ENCODE measurements at places on chromosomes 4 and X.

- H3K36me3 ChIP-seq: peaks cover 5% of the 10 kb centered on the region
- H3K4me1 ChIP-seq: no peaks in the 10 kb centered on the region
- no peak for DNase-seq
- no peak overlapping the region for H3K4me3 ChIP-seq
These were observed 32.0 kb downstream of the ATXN3L start for GRCh38 chrX:13287816-13288215.

DNA sequence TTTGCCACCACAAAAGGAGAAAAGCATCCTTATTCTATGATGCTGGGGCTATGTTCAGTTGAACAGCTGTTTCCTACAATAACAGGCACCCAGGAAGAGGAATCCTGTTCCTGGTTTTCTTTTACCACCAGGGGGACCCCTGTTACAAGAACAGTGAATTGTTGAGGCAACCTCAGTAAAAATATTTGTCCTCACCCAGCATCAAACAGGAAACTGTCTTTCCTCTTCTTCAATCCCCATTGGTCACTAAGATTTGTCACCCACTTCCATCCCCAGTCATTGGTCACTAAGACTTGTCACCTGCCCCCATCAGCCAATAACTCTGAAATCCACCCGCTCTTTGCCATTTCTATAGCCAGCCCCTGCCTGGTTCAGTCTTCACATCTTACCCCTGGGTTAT lies 143.5 kb upstream of the GALNT7 start:
- H3K4me3 ChIP-seq: no peak overlapping the region
- H3K4me1 ChIP-seq: peaks cover 5% of the 10 kb centered on the region
- no peak for DNase-seq

GRCh38 chr4:89136525-89136924 lies 25.2 kb downstream of the TIGD2 start:
- DNase-seq: no peak
- no peak overlapping the region for H3K27ac ChIP-seq
- H3K27me3 ChIP-seq: peaks cover 4% of the 10 kb centered on the region
- no peak overlapping the region for H3K4me3 ChIP-seq
- no peaks in the 10 kb centered on the region for H3K36me3 ChIP-seq
- peaks cover 3% of the 10 kb centered on the region for H3K4me1 ChIP-seq

DNA sequence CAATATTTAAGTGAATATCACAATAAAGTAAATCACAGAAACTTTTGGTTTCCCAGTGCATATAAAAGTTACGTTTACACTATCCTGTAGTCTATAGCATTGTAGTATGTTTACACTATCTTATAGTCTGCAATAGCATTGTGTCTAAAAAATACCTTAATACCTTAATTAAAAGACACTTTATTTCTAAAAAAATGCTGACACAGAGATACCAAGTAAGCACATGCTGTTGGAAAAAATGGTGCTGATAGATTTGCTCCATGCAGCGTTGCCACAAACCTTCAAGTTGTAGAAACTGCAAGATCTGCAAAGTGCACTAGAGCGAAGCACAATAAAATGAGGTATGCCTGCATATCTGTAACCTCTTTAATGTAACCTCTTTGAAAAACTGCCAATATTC lies 847.3 kb downstream of the GLUD2 start:
- H3K4me1 ChIP-seq: no peaks in the 10 kb centered on the region
- no peaks in the 10 kb centered on the region for H3K36me3 ChIP-seq
- H3K27me3 ChIP-seq: no peaks in the 10 kb centered on the region
- no peak overlapping the region for H3K27ac ChIP-seq
- no peak overlapping the region for H3K4me3 ChIP-seq

DNA sequence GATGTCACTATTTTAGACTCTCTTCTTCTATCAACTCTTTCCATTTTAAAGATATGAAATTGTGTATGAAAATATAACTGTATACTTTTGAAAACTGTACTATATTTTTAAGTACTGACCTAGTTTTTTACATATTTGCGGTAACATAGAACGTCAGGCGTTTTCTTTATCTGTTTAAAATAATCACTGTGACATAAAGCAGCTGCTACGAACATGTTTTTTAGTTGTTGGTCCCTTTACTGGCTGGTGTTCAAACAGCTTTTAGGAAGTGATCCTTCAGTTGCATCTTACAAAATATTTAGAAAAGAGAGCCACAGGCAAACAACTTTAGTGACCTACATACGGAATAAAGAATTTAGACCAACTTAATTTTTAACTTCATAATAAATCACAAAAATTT lies 73.1 kb downstream of the METTL14 start:
- H3K27ac ChIP-seq: no peak overlapping the region
- H3K4me1 ChIP-seq: peaks cover 9% of the 10 kb centered on the region
- no peaks in the 10 kb centered on the region for H3K27me3 ChIP-seq
- H3K4me3 ChIP-seq: no peak overlapping the region
- no peak for DNase-seq
- H3K36me3 ChIP-seq: peaks cover 41% of the 10 kb centered on the region

DNA sequence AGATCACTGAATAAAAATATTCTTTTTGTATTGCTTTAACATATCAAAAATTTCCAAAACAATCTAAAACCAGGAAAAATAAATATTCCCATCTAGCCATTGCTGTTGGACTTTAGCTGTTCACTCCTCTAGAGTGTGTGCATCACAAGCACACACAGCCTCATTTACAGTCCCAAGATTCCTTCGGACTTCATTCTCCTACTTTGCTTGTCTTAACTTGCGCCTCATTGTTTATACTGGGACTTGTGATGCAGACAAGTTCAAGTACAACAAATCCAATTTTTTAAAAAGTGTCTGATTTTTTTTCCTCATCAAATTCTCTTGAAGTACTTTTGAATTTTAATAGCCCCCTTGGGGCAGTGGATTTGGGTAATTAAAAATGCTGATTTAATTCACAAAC lies 55.6 kb downstream of the TLL1 start:
- no peaks in the 10 kb centered on the region for H3K36me3 ChIP-seq
- no peak overlapping the region for H3K4me3 ChIP-seq
- H3K4me1 ChIP-seq: no peaks in the 10 kb centered on the region
- DNase-seq: no peak
- no peaks in the 10 kb centered on the region for H3K27me3 ChIP-seq
- no peak overlapping the region for H3K27ac ChIP-seq

DNA sequence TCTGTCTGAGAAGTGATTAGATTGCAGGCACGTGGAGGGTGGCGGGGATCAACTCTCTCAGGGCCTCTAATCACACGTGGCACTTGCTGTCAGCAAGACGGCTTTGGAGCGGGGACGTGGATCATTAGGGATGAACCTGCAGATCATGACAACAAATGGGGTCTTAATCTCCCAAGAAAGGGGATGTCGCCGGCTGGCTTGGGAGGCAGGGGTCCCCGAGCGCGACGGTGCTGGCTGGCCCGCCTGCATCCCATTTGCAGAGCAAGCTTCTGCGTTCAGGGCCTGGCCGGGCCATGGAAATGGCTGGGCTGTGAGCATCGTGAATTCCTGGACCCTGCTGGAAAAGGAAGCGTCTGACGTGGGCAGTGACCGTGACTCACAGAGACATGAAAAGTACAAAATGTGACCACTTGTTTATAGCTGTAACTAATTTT lies 85.1 kb upstream of the SHOX start:
- no peaks in the 10 kb centered on the region for H3K36me3 ChIP-seq
- no peak for DNase-seq
- no peak overlapping the region for H3K4me3 ChIP-seq
- H3K27me3 ChIP-seq: no peaks in the 10 kb centered on the region

- no peaks in the 10 kb centered on the region for H3K27me3 ChIP-seq
- no peak for DNase-seq
- no peak overlapping the region for H3K27ac ChIP-seq
- H3K36me3 ChIP-seq: no peaks in the 10 kb centered on the region
These were observed 187.8 kb upstream of the NR3C2 start for GRCh38 chr4:148630051-148630450.

DNA sequence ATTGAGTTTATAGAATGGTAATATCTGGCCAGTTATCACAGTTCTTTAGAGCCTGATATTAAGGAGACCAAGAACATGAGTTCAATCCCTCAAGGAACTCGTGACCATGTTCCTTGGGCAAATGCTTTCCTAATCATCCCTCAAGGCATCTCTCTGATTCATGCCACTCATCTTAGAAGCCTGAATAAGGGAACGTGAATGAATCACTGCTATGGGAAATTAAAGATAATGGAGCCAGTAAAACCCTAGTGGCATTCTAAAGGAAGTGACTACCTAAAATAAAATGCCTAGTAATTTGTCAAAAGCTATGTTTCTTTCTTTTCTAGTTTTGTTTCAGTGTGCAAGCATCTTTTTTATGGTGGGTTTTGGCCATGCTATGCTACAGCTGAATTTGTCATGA lies 1161.3 kb downstream of the C4orf33 start:
- H3K27me3 ChIP-seq: no peaks in the 10 kb centered on the region
- no peaks in the 10 kb centered on the region for H3K4me1 ChIP-seq
- H3K4me3 ChIP-seq: no peak overlapping the region
- H3K36me3 ChIP-seq: no peaks in the 10 kb centered on the region
- no peak overlapping the region for H3K27ac ChIP-seq

GRCh38 chrX:110341189-110342035 lies 17.2 kb upstream of the RTL9 start:
- no peak overlapping the region for H3K4me3 ChIP-seq
- H3K27me3 ChIP-seq: no peaks in the 10 kb centered on the region
- H3K27ac ChIP-seq: no peak overlapping the region
- DNase-seq: no peak
- no peaks in the 10 kb centered on the region for H3K4me1 ChIP-seq

GRCh38 chr4:74262522-74262921 lies 45.7 kb upstream of the EPGN start:
- no peaks in the 10 kb centered on the region for H3K4me1 ChIP-seq
- no peaks in the 10 kb centered on the region for H3K27me3 ChIP-seq
- no peak overlapping the region for H3K27ac ChIP-seq
- no peak overlapping the region for H3K4me3 ChIP-seq

- peaks cover 42% of the 10 kb centered on the region for H3K4me1 ChIP-seq
- H3K36me3 ChIP-seq: no peaks in the 10 kb centered on the region
- H3K27ac ChIP-seq: peak overlapping the region; percentile 69
- peak overlapping the region; percentile 85 for H3K4me3 ChIP-seq
These were observed 951 bp downstream of the SH3BP2 start for GRCh38 chr4:2793586-2794485.

GRCh38 chr4:16052939-16053338 lies 30.9 kb downstream of the PROM1 start:
- H3K36me3 ChIP-seq: no peaks in the 10 kb centered on the region
- H3K27me3 ChIP-seq: peaks cover 32% of the 10 kb centered on the region
- no peak overlapping the region for H3K27ac ChIP-seq
- H3K4me1 ChIP-seq: no peaks in the 10 kb centered on the region

DNA sequence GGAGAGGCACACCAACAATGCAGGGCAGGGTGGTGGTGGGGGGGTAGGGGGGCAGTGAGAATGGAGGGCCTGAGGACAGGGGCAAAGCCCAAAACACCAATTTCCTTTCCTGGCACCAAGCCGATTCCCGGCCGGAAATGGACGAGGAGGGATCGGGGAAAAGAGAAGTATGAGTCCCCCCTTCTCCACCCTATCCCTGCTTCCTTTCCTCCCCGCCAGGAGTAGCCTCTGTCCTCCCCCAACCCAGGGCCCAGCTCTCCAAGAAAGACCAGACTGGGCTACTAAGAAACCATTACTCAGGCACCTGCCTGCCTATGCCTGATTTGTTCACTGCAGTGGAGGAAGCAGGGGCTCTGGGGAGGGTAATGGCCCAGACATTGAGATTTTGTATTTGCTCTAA lies 402 bp downstream of the CCDC120 start:
- no peaks in the 10 kb centered on the region for H3K27me3 ChIP-seq
- H3K4me3 ChIP-seq: no peak overlapping the region
- peaks cover 11% of the 10 kb centered on the region for H3K4me1 ChIP-seq
- DNase-seq: no peak
- no peaks in the 10 kb centered on the region for H3K36me3 ChIP-seq

DNA sequence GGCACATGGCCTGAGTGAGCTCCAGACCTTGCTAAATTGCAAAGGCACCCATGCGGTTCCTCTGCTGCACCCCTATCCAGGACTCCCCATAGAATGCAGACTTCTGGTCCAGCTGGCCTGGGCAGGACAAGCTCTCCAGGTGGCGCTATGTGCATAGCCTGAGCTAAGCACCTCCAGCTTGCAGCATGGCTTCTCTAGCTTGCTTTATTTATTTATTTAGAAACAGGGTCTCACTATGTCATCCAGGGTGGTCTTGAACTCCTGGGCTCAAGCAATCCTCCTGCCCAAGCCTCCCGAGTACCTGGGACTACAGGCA lies 5.5 kb upstream of the WFS1 start:
- peaks cover 34% of the 10 kb centered on the region for H3K27me3 ChIP-seq
- no peaks in the 10 kb centered on the region for H3K36me3 ChIP-seq
- DNase-seq: no peak

DNA sequence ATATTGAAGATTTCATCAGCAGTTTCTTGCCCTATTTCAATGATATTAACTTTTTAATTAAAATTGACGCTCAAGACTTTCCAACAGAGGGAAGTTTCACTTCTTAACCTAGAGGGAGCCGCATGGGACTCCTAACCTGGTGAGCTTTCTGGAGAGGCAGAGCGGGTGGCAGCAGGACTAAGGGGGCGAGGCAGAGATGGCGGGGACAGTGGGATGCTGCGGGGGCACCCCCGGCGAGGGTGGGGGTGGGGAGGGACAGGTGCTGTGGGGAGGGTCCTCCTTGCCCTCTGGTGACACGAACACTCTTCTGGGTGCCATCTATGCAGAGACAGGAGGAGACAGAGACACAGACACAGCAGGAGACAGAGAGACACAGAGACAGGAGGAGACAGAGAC lies 104.4 kb downstream of the ADRA2C start:
- no peak overlapping the region for H3K27ac ChIP-seq
- no peak overlapping the region for H3K4me3 ChIP-seq
- H3K27me3 ChIP-seq: peaks cover 26% of the 10 kb centered on the region
- no peak for DNase-seq
- H3K36me3 ChIP-seq: no peaks in the 10 kb centered on the region
- no peaks in the 10 kb centered on the region for H3K4me1 ChIP-seq

GRCh38 chr4:77082886-77083608 lies 7.3 kb upstream of the CCNI start:
- DNase-seq: no peak
- H3K27me3 ChIP-seq: no peaks in the 10 kb centered on the region
- H3K27ac ChIP-seq: no peak overlapping the region

GRCh38 chr4:23060776-23061175 lies 368.0 kb downstream of the GBA3 start:
- no peak for DNase-seq
- H3K27me3 ChIP-seq: no peaks in the 10 kb centered on the region
- no peaks in the 10 kb centered on the region for H3K4me1 ChIP-seq
- H3K36me3 ChIP-seq: no peaks in the 10 kb centered on the region
- no peak overlapping the region for H3K27ac ChIP-seq

GRCh38 chr4:189084671-189085070 lies 856.0 kb upstream of the FRG1 start:
- H3K27me3 ChIP-seq: no peaks in the 10 kb centered on the region
- DNase-seq: no peak
- no peaks in the 10 kb centered on the region for H3K36me3 ChIP-seq
- H3K4me1 ChIP-seq: no peaks in the 10 kb centered on the region
- H3K4me3 ChIP-seq: no peak overlapping the region
- no peak overlapping the region for H3K27ac ChIP-seq

GRCh38 chr4:8656711-8657380 lies 64.3 kb downstream of the CPZ start:
- no peak for DNase-seq
- H3K27me3 ChIP-seq: no peaks in the 10 kb centered on the region
- no peak overlapping the region for H3K4me3 ChIP-seq
- H3K4me1 ChIP-seq: no peaks in the 10 kb centered on the region

- H3K27me3 ChIP-seq: no peaks in the 10 kb centered on the region
- no peaks in the 10 kb centered on the region for H3K4me1 ChIP-seq
- no peak overlapping the region for H3K4me3 ChIP-seq
- H3K27ac ChIP-seq: no peak overlapping the region
These were observed 39.8 kb downstream of the ARHGAP24 start for GRCh38 chr4:85514783-85515182.

Data from activated T-helper 2 cell treated with anti-CD3 and anti-CD28 coated beads, Interferon-gamma antibody, Interleukin-2, Interleukin-4, amounts not matched to agents 10 μg/mL and 5 μg/mL and 100 μg/mL, durations not matched to agents 14 hours and 24 hours and 36 hours (primary cell).